ENCODE measurements at places on chromosomes 4 and X. TPM values are rescaled to one million over a fixed set of nuclear protein-coding genes. Genes with fewer than 3 reads are reported as not detected.

Gene KLHL4
- total RNA-seq = 0.97 TPM

Gene TSPAN5
- 46.1 TPM for total RNA-seq

Gene FGFBP1
- total RNA-seq = not detected

Gene TEX11
- not detected for total RNA-seq

Gene DRD5
- total RNA-seq = not detected

Gene PLAC8
- not detected for total RNA-seq

Gene HSFX1
- total RNA-seq = 0.43 TPM

Gene ADH1C
- not detected for total RNA-seq

Gene CRLF2
- total RNA-seq = not detected

Gene FRG1
- total RNA-seq = 31.2 TPM

Gene CFAP99
- total RNA-seq = not detected

Gene PGRMC1
- total RNA-seq = 202 TPM

Gene MXRA5
- 45.4 TPM for total RNA-seq

Gene CPXCR1
- total RNA-seq = not detected

Gene HPGD
- not detected for total RNA-seq

Gene RNF150
- 12.2 TPM for total RNA-seq

Gene GUCY1A1
- 0.43 TPM for total RNA-seq

Gene CTAG2
- total RNA-seq = not detected

Gene ABLIM2
- under 0.01 TPM for total RNA-seq

Gene CEP44
- 16.0 TPM for total RNA-seq

All from fibroblast of villous mesenchyme (primary cell).